Cardiac fibroblast (primary cell): ENCODE measurements at places on chromosomes 3 and 15.
A peak's percentile ranks its signal among the peaks of the same experiment; 100 is the strongest.

DNA sequence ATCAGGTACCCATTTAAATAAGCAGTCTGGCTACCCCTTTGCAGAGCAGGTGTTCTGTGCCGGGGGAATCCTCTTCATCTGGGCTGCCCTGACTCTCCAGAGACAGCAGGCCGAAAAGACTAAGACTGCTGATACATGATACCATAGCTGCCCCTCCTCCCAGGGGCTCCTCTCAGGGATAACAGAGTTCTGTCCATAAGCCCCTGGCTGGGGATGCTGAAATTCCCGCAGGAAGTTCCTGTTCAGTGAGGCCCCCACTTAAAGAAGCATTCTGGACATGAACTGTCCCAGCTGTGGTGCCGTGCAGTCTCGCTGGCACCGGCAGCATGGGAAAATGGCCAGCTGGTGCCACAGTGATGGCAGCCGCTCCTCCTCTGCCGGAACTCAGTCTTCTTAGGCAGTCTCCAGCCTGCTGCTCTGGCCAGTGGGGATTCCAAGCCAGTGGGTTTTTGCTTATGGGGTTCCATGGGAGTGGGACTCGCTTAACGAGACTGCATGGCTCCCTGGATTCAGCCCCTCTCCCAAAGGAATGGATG is 1026.2 kb downstream of the NAALADL2 start:
- no peak for DNase-seq

DNA sequence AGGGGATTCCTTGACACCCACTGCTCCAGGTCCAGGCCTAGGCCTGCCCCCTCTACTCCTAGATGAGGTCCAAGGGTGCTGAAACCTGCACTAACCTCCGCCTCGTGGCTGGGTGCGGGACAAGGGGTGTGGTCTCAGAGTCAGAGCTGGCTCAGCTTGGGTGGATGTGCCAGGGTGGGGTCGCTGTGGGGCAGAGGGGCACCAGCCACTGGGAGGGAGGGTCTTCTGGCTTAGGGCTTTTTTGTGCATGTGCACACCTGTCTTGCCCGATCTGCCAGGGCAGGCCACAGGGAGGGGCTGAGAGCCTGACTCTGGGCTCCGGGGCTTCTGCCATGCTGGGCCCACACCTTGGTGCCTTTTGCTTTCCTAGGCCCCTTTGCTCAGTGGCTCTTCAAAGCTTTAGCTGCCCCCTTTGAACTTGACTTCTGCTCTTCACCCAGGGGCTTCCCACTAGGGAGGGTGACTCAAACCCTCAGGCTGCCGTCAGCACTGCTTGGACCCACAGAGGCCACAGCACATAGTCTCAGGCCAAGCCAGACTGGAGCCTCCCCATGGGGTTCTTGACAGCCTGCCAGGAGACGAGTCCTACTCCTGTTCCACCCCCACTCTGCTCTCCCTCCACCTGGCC is 73.0 kb downstream of the KLF13 start:
- DNase-seq: peak; percentile 70

DNA sequence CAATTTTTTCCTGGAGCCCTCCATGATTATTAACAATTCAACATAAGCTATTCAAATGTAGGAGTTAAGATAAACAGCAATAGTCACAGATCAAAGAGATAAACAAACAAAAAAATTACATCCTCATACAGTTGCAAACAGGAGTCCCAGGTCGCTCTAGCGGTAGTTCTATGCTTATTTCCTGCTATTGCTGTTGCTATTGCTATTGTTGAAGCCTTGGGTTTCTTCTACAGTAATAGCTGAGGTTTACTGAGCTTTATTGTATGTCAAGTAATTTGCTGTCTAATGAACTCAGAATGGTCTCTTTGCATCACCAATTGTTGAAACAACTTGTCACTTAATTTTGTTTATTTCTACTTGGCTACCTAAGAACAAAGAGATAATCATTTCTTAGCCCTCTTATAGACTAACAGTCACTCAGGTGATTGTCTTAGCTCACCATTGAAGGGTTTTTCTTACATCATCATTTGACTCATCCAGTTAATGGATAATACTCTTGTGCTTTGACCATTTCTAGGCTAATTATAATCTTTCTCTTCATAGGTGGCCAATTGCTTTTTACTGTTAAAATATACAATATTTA is 654.6 kb downstream of the MECOM start:
- DNase-seq: no peak

DNA sequence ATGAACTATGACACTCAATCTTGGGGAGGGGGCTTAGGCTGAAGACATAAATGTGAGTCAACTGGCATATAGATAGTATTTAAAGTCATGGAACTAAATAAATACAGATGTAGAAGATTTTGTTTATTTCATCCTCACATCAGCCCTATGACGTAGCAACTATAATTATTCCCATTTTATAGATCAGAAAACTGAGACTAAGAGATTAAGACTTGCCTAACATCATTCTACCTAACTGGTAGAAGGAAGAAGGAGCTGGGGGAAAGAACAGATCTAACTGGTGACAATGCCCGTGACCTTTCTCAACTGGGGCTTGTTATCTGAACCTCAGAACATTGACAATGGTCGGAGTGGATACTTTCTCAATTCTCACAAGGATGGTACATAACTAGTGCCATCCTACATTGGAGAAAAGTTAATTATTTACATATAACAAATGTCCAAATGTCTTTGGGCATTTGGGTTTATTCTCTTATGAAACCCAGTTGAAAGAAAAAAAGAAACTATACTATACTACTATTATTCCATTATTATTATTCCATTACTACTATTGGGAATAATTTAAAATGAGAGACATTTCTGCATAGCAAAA is 10.4 kb downstream of the HERC1 start:
- no peak for DNase-seq

DNA sequence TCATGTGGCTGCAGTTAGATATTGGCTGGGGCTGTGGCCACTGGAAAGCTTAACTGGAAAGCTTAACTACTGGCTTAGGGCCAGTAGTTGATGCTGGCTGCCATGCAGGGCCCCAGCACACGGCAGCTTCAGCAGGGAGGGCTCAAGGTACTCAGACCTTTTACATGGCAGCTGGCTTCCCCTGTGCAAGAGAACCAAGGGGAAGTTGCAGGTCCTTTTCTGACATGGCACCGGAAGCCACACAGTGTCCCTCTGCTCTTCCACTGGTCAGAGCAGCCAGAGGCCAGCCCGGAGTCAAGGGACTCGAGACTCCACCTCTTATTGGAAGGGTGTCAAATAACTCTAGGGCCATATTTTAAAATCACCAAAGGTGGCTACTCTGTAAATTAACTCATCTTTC is 24.5 kb downstream of the CCR9 start:
- no peak for DNase-seq

DNA sequence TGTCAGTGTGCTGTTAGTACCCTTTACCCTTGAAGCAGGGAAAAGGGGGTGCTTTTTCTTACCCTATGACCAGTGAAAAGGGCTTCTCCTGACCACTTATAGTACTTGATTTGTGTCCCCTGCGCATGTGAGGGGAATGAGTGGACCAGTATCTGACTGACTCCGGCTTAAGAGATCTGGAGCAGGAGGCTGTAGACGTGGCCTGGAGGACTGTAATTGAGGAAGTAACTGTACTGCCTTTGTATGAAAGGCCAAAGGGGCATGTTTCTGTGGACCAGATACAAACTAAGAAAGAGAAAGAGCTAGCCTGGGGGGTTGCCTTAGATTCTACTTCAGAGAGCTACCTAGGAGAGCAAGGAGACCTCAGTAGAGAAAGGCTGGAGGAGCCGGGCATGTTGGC is 89.9 kb upstream of the TBL1XR1 start:
- no peak for DNase-seq

DNA sequence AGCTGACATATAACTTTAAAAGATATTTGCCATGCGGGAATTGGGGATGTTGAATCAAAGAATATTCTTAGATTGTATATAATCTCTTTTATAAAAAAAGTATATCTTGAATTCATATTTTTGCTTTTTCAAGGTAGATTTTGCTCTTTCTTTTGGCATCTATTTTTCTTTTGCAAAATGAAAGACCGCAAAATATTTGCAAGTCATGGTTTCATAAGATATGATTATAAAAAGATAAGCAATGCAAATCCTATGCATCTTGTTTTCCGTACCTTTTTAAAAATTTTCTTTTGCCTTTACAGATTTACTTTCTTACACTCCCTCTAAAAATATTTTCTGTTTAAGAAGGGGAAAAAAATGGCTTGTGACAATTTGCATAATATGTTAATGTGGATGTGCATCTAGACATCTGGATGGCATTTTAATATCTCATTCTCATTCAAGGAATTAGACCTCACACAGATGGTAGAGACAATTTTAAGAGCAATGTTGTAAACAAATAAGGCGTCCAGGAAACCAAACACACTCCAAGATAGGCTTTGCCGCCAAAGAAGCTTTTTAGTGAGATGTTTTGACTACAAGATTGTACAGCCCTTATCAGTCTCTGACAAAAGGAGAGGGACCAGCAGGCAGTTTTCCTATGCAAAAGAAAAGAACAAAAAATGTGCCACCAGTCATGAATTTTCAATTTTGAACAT is 371.1 kb downstream of the CHL1 start:
- no peak for DNase-seq

DNA sequence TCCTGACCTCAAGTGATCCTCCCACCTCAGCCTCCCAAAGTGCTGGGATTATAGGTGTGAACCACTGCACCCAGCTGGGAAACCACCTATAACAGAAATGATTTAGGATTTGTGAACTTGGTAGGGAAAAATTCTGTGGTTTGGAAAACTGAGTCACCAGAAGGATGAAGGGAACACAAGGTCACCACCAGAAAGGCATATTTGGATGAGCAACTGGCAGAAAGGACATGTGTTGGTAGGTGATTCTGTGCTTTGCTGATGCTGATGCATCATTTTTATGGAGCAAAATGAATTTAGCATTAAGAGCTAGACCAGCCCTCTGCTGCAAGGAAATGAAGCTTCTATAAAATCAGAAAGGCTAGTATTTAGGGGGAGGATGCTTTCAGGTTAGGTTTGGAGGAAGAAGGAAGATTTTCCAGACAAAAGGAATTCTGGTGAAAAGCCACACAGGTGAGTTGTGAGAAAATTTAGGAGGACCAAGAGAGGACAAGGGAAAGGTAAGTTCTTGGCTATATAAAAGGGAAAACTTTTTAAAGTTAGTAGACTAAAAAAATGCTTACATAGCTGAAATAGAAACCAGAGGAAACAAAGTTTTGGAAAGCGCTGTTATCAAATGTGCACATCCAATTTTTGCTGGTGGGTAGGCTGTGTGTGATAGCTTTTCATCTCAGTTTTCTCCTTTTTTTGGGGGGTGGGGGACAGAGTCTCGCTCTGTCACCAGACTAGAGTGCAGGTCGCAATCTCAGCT is 3.6 kb downstream of the PXK start:
- peak; percentile 89 for DNase-seq

- DNase-seq: peak; percentile 26
Measured at GRCh38 chr15:40847223-40847961, 3.5 kb downstream of the SPINT1 start.

- no peak for DNase-seq
Measured at GRCh38 chr3:186772281-186772694, 11.1 kb upstream of the EIF4A2 start.

GRCh38 chr3:152937234-152937633 is 102.3 kb downstream of the P2RY1 start:
- DNase-seq: peak; percentile 25

- peak; percentile 75 for DNase-seq
Measured at GRCh38 chr3:29649815-29650547, 369.1 kb downstream of the RBMS3 start.

GRCh38 chr15:58931987-58932588 is 1.4 kb downstream of the SLTM start:
- peak; percentile 80 for DNase-seq

DNA sequence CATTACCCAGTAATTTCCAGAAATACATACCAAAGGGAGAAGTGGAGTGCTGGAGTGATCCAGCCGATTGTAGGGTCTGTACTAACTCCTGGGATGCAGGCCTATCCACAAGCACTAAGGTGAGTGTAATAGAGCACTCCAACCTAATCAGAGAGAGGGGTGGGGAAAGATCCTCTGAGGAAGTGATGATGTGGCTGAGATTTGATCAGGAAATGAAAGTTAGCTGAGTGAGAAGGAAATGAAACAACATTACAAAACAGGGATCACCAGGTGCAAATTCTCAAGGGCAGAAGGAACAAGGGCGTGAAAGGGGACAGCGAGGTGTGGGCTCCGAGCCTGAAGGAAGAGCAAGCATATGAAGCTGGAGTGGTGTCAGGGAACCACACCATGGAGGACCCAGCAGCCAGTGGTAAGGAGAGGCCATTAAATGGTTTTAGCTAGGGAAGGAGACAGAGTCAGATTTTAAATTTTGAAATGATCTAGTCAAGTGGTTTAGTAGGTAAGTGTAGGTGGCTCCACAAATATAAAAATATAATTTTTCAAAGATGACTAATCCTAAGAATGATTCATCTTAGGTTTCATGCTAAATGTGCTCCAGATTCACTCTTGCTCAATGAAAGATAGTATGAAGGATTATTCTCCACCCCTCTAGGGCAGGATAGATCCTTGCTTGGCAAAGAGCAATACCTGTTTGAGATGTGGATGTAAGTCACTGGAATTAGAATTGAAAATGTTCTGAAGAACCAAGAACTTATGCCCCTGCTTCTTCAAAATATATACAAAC is 348.7 kb downstream of the TBL1XR1 start:
- peak; percentile 40 for DNase-seq

DNA sequence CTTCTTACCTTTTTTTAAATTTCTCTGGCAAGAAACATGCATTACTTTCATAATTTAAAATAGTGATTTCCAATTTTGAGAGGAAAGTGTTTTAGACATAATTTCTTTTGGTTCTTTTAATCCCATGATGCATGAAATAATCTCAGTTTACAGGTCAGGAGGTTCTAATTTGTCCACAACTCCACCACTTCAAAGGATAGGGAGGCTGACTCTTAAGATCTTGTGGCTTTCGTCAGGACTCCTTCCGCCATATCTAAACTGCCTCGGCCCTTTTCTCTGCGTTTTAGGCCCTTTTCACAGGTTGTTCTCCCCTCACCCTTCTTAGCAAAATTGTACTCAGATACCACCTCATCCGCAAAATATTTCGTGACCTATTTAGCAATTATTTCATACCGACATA is 8.0 kb downstream of the DYNC1LI1 start:
- DNase-seq: no peak

DNA sequence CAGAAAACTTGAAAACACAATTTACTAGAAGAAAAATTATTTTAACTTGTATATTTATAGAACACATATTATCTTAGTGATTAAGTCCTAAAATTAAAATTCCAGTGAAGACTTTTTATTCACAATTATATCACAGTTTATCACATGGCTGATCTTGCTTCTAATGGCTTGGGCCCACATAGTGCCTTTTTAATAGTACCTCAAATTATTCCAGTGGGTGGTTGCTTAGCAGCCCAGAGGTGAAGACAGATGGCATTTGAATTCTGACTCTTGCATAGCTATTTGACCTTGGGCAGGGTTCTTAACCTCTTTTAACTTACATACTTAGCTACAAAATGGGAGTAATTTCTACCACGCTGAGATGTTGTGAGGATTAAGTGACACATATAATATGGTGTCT is 214.7 kb upstream of the SGO1 start:
- no peak for DNase-seq
